Aorta (tissue), 5 donors: ENCODE measurements at places on chromosomes 2 and 18. TPM values are rescaled to one million over a fixed set of nuclear protein-coding genes. Genes with fewer than 3 reads are reported as not detected.

Gene CYP26B1
- total RNA-seq: 8.8 TPM

Gene DSC1
- total RNA-seq: not detected

Gene APLF
- total RNA-seq: 8.7 TPM

GRCh38 chr2:46170611-46171350 is 126.4 kb upstream of the EPAS1 start:
- no peak overlapping the region for H3K4me3 ChIP-seq
- peaks cover 5% of the 10 kb centered on the region for H3K4me1 ChIP-seq
- DNase-seq: peak; percentile 46
- H3K27ac ChIP-seq: no peak overlapping the region
- H3K36me3 ChIP-seq: no peaks in the 10 kb centered on the region

GRCh38 chr2:101119431-101119830 is 31.8 kb downstream of the TBC1D8 start:
- no peaks in the 10 kb centered on the region for H3K27me3 ChIP-seq
- H3K27ac ChIP-seq: peak overlapping the region; percentile 94
- peaks cover 2% of the 10 kb centered on the region for H3K4me1 ChIP-seq

GRCh38 chr2:185644828-185645227 is 93.8 kb upstream of the FSIP2 start:
- H3K27me3 ChIP-seq: no peaks in the 10 kb centered on the region
- no peaks in the 10 kb centered on the region for H3K4me1 ChIP-seq
- no peak overlapping the region for H3K27ac ChIP-seq
- no peak for DNase-seq
- H3K36me3 ChIP-seq: no peaks in the 10 kb centered on the region

GRCh38 chr2:205407984-205408383 is 274.3 kb upstream of the NRP2 start:
- H3K27me3 ChIP-seq: no peaks in the 10 kb centered on the region
- no peak overlapping the region for H3K4me3 ChIP-seq
- no peak overlapping the region for H3K27ac ChIP-seq
- no peaks in the 10 kb centered on the region for H3K36me3 ChIP-seq
